Panc1 (cell line): ENCODE measurements at places on chromosomes 5 and 9.

DNA sequence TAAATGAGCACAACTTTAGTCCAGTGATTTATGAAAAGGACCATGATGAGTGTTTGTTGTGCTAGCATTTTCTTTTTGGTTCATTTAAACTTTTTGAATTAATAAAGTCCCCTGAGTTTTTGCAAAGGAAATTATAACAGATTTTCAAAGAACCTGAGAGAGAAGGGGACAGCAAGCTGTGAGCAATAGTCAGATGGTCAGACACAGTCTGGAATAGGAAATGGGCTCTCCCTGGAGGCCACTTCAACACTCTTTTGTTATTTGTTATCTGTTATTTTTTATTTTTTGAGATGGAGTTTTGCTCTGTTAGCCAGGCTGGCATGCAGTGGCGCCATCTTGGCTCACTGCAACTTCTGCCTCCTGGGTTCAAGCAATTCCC lies 171.1 kb downstream of the ARHGEF28 start:
- no peak for DNase-seq

DNA sequence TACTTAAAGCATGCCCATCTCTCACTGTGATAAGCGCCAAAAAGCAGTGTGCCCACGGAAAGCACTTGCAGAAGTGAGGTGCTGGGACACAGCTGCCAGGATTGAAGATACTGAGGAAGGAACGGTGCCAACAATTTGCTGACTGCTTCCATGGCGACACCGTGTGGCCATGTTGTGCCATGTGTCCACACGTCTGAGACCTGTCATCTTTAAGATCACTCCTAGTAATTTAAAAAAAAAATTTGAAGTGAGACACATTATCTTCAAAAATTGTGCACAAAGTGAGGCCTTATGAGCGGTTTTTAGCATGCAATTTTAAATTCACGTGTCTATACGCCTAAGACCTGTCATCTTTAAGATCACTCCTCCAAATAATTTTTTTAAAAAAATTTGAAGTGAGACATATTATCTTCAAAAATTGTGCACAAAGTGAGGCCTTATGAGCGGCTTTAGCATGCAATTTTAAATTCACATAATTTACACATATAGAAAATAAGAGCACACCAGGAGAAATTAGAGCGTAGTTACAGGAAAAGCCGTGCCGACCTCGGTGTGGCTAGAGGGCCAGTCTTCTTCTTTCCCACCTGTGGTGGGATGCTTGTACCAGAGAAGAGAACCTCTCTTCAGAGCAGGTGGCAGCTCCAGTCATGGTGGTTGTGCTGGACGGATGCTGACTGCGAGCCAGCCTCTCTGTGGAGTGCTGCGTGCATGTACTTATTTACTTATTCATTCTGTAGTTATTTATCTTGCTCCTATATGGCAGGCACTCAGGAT lies 21.4 kb upstream of the FLT4 start:
- DNase-seq: peak; percentile 36

DNA sequence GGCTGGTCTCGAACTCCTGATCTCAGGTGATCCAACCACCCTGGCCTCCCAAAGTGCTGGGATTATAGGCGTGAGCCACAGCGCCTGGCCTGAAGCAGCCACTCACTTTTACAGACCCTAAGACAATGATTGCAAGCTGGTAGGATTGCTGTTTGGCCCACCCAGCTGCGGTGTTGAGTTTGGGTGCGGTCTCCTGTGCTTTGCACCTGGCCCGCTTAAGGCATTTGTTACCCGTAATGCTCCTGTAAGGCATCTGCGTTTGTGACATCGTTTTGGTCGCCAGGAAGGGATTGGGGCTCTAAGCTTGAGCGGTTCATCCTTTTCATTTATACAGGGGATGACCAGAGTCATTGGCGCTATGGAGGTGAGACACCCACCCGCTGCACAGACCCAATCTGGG lies 1.5 kb downstream of the CA9 start:
- DNase-seq: no peak

DNA sequence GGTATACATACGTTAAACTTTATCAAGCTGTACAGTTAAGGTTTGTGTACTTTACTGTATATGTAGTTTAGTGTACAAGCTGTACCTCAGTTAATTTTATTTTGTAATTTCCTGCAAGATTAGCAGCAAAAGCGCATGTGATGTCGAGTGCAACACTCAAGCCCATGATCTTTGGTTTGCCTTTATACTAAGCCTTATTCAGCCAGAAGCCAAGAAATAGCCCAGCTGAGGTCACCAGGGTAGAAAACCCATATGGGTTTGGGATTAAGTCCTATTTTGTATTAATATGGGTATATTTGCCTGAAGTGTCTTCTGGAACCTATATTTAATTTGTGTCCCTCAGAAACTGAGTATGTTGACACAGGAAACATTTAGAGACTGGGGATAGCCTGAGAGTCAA lies 59.3 kb downstream of the ZFAND5 start:
- DNase-seq: no peak

DNA sequence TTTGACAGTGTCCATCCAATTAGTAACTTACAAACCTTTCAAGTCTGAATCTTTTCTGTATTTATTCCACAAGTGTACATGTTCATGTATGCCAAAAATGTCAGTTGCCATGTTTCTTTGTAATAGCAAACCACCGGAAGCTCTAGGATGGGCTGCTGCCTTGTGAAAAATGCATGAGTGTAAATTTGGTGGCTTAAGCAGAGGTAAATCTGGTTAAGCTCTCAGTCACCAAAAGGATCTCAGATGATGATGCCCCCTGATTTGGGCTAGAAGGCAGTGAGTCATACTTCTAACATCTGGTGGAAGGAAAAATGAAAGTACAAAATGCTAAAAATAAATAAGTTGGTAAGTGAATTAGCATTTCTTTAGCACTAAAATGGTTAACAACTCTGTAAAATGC lies 567.5 kb downstream of the ELAVL2 start:
- no peak for DNase-seq

GRCh38 chr5:93580063-93580926 lies 724 bp downstream of the NR2F1-AS1 start:
- no peak for DNase-seq

- no peak for DNase-seq
Measured at GRCh38 chr5:153088538-153088937, 401.9 kb upstream of the GRIA1 start.

- no peak for DNase-seq
Measured at GRCh38 chr9:92563116-92564100, 27.6 kb upstream of the ECM2 start.

DNA sequence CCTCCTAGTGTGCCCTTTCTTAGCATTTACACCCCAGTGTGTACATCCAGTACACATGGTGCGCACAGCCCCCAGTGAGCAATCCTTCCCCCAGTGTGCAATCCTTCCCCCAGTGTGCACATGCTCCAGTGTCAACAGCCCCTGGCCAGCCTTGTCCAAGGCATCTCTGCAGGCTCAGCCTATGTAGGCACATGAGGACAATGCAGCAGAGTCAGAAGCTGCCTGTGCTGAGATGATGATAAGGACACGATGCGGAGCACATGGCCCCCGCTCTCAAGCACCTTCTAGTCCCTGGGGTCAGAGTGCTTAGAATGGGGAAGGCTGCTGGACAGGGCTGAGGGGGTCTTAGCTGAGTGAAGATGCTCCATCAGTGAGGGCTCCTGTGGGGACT lies 69.8 kb downstream of the GADD45G start:
- no peak for DNase-seq

GRCh38 chr5:102341681-102342288 lies 45.7 kb upstream of the SLCO4C1 start:
- DNase-seq: no peak

- no peak for DNase-seq
Measured at GRCh38 chr9:91255327-91255726, 106.4 kb downstream of the AUH start.

DNA sequence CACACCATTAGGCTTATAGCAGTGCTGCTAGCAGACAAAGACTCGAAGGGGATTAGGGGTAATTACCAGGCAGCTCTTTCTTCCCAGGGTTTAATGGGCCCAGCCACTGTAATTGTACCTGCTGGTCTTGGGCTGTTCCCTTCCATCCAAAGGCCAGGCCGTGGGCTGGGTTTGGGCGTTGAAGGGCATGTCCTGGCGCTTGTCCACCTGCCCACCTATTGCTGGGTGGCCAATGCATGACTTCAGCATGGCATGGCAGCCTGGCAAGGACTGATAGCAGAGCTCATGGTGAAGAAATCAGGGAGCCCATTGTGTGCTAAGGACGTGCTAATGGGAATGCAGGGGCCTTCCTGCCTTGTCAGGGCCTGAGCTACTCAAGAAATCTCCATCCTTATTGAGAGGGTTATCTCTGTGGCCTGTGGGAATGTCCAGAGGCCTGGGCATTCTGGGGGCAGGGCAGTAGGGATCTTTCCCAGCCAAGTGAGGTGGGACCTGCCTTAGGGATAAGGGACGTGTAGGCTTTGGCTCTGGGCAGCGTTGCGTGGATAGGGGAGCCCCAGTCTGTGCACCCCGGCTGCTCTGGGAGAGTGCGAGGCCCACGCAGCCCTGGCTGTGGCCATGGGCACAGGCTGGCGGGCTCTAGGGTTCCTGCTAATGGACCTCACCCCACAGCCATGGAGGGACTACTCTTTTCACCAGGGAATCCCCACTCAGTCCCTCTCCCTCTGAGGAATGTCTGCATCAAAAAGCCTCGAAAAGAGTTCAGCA lies 116.1 kb upstream of the PITX1 start:
- no peak for DNase-seq

GRCh38 chr9:108845507-108845906 lies 10.3 kb downstream of the ACTL7B start:
- DNase-seq: no peak

DNA sequence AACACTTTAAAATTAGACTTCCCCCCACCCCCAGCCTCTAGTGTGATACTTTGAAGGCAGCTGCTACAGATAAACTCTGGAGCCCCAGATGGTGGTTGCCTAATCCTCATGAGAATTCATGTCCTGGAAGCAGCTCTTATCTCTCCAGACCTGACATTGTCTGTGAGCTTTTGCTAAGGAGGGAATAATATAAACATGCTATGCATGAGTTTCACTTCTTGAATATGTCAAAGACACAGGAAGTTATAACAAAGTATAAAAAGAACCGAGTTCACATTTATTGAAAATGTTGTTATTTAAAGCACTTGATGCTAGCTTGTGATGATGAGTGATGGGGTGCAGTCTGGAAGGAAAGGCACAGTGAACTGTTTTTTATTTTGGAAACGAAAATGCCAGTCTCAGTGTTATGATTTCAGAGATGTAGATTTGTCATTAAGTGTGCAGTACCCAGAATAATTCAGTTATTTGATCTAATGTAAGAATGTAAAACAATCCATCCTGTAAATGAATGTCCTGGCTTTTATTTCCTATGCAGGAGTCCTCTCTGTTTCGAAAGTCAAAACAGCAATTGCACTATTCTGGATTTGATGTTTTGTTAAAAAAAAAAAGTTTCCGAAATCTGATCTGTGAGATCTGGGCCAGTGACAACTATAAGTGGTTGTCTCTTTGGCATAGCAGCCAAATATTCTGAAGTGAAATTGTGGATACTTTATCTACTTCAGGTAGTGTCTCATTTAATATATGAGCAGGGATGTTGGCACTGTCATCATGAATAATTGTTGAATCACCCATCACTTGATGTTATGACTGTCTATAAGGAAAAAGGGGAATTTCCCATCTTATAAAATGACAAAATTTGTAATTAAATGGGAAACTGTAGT lies 77.0 kb downstream of the ZCCHC7 start:
- peak; percentile 50 for DNase-seq

DNA sequence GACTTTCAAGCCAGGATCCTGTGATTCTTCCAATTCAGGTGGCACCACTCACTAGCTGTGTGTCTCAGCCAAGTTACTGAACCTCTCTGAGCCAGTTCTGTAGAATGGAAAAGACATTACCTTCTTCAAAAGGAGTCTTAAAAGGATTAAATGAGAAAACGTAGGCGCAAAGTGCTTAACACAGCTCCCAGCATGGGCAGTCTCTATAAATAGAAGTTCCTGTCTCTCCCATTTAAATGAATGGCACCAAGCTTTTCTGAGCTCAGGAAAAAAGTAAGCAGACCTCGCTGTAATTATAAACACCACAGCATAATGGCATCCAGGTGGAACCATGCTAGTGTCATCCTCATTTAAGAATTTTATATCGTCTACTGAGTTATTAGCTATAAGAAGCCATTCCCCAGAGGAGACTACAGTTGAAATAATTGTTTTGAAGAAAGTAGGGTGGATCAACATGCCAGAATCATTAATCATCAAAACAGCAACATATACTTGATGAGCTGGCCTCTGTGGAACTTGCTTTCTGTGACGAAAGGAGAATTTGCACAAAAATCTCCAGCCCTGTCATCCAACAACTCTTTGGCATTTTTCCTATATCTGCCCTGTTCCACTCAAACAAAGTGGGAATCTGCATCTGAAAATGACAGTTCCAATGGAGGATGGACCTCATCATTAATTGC lies 188.9 kb downstream of the SPOCK1 start:
- peak; percentile 86 for DNase-seq

DNA sequence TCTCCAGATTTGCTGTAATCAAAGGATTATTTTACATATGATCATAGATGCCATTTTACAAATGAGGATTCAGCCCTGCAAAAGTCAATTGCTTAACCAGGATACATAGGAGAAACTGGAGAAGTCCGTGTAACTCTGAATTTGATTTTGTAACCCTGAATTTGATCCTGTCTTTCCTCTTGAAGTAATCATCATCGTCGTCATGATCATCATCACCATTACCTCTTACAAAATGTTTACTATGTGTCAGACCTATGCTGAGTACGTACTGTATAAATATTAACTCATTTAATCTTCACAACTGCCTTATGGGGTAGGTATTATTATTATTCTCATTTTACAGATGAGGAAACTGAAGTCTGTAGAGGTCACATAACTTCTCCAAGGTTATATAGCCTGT lies 271.5 kb downstream of the DOCK8 start:
- no peak for DNase-seq

- DNase-seq: no peak
Measured at GRCh38 chr9:127866535-127866934, 10.9 kb downstream of the AK1 start.

GRCh38 chr5:110940136-110940535 lies 131.4 kb upstream of the TSLP start:
- no peak for DNase-seq

GRCh38 chr5:54529565-54529964 lies 12.0 kb downstream of the SNX18 start:
- DNase-seq: no peak

- no peak for DNase-seq
Measured at GRCh38 chr5:116527582-116527981, 47.0 kb downstream of the SEMA6A start.

DNA sequence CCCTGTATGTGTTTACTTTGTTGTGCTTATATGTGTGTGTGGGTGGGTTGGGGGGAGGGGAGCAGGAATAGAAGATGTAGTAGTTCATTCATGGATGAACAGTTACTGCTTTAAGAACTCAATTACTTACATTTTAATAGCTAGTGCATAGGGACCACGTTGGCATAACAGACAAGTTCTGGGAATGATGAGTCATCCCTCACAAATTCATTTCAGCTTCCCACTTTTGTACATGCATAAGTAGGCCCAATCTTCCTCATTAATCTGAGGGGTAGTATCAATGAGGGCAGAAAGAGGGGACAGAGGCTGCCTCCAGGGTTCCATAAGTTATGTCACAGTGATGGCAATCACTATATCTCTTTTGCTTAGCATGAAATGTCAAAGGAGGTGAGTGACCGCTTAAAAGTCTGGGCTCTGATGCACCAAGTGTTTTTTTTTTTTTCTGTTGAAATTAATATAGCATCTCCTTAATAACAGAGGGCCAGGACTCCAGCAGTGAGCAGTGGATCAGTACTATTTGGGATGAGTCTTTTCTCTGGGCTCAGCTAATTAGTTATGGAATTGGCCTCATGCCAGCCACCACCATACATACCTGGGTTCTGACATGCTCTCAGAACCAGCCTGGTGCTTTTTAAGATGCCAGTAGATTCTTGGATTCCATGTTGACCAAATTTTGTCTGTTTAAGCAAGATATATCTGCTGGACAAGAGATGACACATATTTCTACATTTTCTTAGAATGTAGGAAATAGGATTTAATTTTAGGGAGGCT lies 37.1 kb downstream of the PRDM6 start:
- DNase-seq: no peak
